D341Med (cell line): ENCODE measurements at places on chromosomes 13 and 19.
A peak's percentile ranks its signal among the peaks of the same experiment; 100 is the strongest.

DNA sequence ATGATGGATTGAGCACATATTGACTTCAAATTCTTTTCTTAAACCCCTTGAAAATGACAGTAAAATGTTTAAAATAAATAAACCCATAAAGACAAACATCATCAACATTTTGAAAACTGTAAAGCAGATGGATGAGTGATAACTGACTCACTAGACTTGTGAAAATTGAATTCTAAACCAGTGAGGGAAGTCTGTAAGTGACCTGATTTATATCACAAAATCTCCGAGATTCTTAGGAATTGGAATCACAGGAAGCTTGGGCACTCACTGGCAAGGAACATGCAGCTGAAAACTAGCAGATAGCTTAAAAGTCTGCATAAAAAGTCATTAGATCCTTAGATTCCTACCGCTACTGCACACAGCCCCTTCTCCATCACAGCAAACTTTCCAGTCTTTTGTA, 51.3 kb upstream of the TSC22D1 start:
- DNase-seq, result no peak

DNA sequence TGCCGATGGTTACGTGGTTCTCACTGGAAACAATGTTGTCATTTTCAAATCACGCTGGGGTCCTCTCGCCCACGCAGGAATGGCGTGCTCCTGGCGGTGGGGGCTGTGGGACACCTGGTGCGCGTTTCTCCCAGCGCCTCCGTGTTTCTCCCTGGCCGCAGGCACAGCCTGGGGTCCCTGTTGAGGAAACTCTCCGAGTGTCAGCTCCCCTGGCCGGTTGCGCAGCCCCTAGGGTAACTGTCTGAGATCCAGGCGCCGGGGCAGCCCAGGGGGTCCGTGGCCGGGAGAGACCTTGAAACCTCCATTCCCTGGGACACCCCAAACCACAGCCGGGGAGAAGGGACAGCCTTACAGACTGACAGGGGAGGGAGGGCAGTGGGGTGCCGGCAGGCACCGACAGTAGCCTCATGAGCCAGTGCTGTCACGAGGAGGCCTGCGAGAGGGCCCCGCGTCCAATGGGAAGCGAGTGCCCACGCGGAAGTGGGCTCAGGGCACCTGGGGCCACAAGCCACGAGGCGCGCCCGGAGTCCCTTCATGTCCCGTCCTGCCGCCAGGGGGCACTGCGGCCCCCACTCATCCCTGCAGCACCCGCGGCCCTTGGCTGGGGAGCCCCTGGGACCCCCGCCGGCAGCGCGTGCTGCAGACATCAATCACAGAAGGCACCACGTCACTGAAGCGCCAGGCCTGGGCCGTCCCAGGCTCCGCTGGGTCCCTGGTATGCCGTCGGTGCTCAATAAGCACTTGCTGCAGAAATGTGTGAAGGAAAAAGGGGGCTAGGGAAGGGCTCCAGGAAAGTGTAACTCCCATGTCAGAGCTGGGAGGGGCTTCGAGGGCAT, 9.5 kb downstream of the ADAMTSL5 start:
- DNase-seq, result peak; percentile 83

- no peak for DNase-seq
Measured at GRCh38 chr19:47839411-47839810, 17.7 kb downstream of the CRX start.

- DNase-seq, result no peak
Measured at GRCh38 chr13:71030784-71031183, 836.2 kb downstream of the DACH1 start.

- DNase-seq, result no peak
Measured at GRCh38 chr13:33073338-33073737, 57.1 kb downstream of the KL start.

- no peak for DNase-seq
Measured at GRCh38 chr13:73351730-73352129, 292.9 kb downstream of the KLF5 start.

DNA sequence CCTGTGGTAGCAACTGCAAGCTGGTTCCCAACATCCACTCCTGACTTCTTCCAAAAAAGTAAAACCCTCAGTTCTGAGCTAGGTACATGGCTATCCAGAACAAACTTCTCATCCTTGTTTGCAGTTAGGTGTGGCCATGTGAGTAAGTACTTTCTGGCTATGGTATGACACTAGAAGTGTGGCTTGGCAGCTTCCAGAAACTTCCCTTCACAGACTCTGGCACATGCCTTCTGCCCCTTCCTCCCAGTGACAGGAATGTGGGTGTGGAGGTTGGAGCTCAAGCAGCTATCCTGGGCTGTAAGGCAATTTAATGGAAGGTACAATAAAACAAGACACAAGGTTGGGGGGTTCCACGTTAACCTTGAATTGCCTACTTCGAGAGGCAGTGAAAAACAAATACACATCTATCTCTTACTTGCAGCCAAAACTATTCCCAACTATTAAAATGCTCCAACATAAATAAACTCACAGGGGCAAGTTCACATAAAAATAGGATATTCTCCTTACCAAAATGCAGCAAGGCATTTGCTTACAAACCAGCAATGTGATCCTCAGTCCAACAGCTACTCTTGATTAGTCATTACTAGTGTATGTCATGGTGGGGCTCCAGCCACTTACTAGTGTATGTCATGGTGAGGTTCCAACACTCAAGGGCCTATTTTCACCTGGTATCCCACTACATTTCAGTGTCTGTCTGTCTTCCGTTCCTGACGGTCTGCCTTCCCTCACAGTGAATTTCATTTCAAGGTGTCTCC, 3.1 kb downstream of the SMG9 start:
- DNase-seq, result no peak

GRCh38 chr19:51460164-51460992, 2.1 kb upstream of the SIGLEC8 start:
- peak; percentile 70 for DNase-seq

GRCh38 chr13:49165798-49166752, 54.1 kb upstream of the MLNR start:
- peak; percentile 15 for DNase-seq

DNA sequence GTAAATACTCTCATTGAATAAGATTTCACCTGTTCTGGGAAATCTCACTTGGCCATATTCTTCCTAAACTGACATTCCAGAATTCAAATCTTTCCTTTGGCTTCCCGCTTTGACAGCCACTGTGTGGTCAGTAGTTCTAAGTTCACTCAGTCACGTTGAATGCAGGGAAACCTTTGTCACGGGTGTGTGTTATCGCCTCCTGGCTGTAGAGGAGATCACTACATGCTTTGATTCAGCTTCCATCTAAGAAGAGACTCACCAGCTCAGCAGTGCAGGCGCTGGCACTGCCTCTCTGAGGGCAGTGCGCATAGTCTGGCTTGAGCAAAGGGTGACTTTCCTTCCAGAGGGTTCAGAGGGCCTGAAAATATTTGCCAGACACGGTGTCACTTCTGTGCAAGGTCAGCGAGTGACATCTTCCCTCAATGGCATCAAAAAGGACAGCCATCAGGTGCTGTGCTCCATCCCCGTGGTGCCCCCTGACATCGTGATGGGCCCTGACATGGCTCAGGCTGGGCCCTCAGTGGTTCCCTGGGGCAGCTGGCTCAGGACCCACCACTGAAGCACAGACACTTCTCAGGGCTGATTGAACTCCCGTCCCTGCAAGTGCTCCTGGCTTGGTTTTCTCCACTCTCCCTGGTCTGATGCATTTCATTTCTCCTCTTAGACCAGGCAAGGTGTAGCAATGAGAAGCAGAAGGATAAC, 635.4 kb upstream of the ARGLU1 start:
- peak; percentile 48 for DNase-seq

GRCh38 chr13:72004246-72004645, 137.2 kb upstream of the DACH1 start:
- DNase-seq, result no peak

DNA sequence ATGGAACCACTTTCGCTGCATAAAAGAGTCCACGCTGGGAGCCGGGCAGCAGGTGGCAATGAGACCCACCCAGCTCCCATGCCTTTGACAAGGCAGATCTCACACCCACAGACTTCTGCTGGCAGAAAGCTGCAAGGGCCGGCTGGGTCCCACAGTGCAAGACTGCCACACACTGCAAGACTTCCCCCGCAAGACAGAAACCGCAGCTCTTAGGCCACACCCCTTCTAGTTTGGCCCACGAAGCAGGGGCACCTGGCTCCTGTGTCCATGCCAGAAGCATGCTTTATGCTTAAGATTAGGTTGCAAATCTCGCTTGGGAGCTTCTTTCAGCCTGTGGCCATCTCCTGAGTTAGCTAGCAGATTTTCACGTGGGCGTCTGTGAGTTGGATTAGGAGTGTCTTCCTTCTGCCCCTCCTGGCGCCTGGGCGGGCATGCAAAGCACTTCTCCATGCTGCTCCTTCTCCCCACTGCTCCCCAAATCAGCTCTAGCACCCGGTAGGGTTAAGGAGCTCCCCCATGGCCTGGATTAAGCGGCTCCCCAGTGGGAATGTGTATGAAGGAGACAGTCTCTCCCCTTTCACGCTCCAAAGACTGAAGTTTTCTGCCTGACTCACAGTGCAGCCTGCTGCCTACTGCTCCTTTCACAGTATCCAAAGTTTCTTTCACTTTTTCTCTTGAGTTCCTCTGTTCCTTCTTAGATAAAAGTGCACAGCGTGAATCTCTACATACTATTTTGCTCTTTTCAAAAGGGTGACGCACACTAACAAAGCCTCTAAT, 17.7 kb downstream of the GPC6 start:
- no peak for DNase-seq

DNA sequence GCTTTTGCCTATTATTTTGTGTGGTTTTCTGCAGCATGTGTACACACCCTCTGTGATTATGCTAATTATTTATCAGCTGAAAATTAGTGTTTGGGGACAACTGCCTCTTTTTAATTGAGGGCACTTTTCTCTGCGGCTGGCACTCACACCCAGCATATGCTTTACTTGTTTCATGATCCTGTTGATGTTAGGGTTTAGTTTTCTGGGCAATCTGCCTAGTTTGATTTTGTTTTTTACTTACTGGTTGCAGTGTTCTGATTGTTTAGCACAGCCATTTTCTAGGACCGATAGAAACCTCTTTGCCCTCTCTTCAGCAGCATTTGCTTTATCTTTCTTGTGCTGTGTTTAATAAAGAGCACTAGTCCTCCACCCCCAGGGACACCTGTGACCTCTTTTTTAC, 161.6 kb downstream of the PAN3 start:
- no peak for DNase-seq

DNA sequence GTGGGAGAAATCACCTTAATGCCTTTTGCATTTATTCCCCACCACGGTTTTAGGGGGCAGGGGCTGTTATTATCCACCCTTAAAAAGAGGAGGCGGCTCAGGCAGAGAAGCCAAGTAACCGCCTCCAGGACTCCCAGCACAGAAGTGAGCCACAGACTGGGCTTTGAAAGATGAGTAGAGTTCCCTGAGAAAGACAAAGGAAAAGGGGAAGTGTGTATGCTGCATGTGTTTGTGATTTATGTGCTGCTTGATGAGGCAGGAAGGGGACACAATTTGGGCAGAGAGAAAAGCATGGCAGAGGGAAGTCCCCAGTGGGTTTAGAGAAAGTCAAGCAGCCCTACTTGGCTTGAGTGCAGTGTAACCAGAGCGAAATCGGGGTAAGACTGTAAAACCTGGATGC, 85.0 kb downstream of the DOCK9 start:
- DNase-seq, result no peak

GRCh38 chr13:40206241-40207000, 460.0 kb downstream of the FOXO1 start:
- DNase-seq, result no peak

DNA sequence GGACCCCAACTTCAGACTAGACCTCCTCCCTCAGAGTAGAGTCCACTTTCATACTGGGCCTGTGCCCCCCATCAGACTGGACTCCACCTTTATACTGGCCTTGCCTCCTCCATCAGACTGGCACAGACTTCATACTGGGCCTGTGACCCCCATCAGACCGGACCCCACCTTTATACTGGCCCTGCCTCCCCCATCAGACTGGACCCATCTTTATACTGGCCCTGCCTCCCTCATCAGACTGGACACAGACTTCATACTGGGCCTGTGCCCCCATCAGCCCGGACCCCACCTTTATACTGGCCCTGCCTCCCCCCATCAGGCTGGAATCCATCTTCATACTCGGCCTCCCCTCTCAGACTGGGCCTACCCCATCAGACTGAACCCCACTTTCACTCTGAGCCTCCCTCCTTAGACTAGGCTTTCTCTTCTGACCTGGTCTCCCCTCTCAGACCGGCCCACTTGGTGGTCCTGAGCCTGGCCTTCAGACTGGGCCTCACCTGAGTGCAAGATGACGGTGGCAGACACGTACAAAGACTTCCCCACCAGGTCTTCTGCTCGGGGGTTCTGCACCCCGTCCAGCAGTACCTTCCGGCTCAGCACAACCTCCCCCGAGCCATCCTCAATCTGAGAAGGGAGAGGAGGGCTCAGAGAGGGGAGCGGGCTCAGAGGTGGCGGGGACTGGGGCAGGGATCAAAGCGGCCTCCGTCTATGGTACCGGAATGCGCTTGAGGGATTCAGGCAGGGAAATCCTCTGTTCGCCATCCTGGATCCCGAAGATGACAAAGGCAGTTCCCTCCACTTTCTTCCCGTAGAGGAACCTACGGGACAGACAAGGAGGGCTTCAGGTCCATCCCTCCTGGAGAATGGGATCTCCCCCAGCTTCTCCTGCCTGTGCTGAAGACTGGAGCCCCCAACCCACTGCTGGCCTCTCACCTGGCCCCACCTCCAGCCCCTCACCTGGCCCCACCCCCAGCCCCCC, 7.5 kb downstream of the C3 start:
- peak; percentile 21 for DNase-seq

DNA sequence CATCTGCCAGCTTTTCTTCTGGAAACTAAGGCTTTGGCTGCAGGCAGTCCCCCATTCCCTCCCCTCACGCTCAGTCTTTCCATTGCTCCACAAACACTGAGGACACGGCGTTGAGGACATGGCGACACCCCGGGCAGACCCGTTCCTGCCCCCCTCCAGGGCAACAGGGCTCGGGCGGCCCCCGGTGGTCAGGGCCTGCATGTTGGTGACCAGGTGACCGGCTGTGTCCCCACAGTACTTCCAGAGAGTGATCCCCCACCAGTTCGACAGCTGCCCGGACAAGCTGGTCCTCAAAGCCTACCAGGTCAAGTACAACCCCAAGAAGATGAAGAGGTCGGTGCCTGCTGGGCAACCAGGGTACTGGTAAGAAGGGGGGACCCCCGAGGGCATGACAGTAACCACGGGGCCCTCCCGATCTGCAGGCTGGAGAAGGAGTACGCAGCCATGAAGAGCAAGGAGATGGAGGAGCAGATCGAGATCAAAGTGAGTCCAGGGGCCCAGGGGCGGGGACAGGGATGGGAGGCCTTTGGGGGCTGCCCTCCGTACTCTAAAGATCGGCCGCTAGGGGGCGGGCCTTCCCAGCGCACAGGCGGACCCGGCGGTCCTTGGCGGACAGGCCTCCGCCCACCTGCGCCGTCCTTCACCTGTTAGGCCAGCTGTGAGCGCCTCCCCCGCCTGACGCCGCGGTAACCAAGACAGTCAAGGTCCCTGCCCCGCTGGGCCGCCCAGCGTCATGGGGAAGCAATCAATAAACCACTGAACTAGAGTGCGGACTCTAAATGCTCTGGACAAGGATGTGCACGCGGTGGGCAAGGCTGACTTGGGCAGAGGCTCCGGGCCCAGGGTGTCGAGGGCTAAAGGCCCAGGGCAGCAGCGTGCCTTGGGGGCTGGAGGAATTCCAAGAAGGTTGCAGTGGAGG, 21.1 kb downstream of the PRR36 start:
- DNase-seq, result peak; percentile 95

GRCh38 chr13:45870232-45870631, 18.7 kb upstream of the SIAH3 start:
- DNase-seq, result no peak
